RWPE2 (cell line): ENCODE measurements at places on chromosomes 3 and 15.

DNA sequence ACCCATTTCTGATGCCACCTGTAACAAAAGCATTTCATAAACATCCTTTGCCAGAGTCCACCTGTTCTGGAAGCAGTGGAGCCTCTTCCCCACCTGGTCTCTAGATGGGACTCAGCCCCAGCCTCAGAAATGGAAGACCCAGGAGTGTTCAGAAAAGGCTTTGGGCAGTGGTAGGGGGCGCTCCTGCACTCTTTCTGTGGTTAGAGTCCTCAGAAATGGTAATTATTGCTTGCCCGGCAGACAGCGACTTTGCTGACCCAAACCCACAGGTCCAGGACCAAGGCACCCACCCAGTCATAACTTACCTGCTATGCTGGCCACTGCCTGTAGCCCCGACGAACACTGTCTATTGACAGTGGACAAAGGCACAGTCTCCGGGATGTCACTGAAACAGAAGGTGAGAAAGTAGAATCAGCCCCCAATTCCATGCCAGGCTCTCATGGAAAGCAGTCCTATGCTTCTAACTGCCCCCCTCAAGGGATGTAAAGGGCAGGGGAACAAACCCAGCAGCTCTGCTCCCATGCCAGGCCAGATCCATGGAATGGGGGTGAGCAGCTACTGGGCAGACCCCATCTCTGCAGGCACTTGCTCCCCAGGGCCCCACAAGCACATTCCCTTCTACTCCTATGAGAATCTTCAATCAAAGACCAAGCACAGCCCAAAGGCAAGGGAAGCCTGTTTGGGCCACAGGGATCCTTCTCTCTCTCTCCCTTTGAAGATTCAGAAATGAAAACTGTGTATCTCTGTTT lies 5.1 kb downstream of the ACAA1 start:
- DNase-seq, result peak; percentile 23

GRCh38 chr15:99466701-99467337 lies 99.0 kb upstream of the MEF2A start:
- no peak for DNase-seq

- DNase-seq, result no peak
These were observed 7.7 kb downstream of the CCR5 start for GRCh38 chr3:46378426-46378942.

- DNase-seq, result no peak
These were observed 91.5 kb downstream of the ITPR1 start for GRCh38 chr3:4584456-4585249.

DNA sequence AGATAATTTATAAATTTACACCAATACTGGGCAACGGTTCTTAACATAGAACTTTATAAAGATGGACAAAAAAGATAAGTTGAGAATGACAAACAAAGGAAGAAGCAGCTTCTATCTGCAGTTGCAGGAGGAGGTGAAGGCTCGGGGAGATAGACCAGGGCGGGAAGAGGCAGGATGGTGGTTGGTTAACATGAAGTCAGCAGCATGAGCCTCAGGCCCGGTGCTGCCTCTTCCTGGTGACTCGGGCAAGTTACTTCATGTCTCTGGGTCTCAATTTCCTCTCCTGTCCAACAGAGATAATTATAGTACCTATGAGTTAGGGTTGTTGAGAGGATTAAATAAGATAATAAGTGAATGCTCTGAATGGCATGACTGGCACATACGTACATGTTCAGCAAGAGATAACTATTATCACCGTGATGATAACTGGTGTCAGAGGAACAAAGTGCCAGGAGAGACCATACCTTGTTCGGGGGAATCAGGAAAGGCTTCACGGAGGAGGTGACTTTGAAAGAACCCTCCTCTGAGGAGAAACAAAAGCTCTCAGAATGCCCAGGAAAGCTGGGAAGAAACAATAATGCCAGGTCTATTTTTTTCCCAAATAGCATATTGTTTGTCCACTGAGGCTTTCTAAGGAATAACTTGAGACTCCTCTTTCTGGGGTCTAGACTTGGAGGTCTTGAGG lies 4.4 kb downstream of the PAK6 start:
- no peak for DNase-seq

GRCh38 chr3:33211444-33211843 lies 7.2 kb downstream of the SUSD5 start:
- DNase-seq, result no peak

GRCh38 chr15:49747340-49747739 lies 126.5 kb downstream of the DTWD1 start:
- no peak for DNase-seq

- no peak for DNase-seq
These were observed 96.4 kb downstream of the NAALADL2 start for GRCh38 chr3:174955513-174956016.

DNA sequence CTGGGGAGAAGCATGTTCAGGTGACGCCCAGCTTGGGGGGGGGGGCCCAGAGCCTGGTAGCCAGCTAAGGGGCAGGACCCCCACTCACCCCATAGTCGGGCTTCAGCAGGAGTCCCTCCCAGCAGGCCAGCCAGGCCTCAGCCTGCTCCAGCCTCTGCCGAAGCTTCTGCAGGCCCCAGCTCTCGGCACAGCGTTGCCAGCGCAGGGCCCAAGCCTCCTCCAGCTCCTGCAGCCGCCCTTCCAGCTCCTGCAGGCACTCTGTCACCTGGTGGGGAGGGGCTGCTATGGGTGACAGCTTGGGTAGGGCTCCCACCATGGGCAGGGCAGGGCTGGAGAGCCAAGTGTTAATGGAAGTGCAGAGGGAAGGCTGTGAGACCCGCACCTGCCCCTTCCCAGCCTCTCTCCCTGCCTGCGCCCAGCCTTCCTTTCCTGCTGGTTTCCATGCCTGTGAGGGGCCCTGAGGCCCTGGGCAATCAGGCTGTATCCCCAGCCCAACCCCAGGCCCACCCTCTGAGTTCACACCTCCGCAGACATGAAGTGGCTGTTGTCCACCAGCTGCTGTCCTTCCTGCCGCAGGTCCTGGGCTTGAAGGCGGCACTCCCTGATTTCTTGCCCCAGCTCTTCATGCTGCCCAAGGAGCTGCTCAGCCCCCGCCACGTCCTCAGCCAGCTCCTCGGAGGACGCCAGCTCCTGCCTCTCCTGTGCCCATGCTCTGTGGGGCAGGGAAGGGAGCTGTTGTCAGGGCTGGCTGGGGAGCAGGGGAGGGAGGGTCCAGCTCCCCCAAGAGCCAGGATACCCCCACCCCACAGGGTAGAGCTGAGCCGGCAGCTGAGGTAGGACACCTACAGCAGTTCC lies 14.3 kb downstream of the PLA2G4B start:
- no peak for DNase-seq

DNA sequence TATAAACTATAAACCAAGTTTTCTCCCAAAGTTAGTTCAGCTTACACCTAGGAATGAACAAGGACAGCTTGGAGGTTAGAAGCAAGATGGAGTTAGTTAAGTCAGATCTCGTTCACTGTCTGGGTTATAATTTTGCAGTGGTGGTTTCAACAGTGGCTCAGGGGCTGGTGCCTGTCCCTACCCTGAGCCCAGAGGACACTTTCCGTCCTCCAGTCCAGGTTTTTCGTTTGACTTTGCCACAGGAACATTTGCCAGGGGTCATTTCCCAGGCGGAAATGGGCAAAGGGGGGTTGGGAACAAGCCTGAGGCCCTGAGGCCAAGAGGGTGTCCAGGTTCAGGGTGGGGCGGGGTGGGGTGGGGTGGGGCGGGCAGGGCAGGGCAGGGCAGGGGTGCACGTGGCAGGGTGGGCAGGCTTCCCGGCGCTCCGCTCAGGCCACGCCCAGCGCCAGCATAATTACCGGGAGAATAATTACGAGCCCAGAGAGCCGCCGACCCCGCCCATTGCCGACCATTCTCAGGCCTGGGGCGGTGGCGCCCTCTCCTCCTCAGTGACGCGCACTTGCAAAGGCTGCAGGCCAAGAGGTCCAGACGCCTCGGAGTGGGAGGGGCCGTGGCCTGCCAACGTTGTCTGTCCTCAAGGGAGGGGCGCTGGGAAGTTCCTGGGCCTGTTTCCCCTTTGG lies 70.4 kb downstream of the KLF13 start:
- DNase-seq, result peak; percentile 97

- DNase-seq, result peak; percentile 44
These were observed 2.1 kb upstream of the ITGA11 start for GRCh38 chr15:68434021-68434420.

DNA sequence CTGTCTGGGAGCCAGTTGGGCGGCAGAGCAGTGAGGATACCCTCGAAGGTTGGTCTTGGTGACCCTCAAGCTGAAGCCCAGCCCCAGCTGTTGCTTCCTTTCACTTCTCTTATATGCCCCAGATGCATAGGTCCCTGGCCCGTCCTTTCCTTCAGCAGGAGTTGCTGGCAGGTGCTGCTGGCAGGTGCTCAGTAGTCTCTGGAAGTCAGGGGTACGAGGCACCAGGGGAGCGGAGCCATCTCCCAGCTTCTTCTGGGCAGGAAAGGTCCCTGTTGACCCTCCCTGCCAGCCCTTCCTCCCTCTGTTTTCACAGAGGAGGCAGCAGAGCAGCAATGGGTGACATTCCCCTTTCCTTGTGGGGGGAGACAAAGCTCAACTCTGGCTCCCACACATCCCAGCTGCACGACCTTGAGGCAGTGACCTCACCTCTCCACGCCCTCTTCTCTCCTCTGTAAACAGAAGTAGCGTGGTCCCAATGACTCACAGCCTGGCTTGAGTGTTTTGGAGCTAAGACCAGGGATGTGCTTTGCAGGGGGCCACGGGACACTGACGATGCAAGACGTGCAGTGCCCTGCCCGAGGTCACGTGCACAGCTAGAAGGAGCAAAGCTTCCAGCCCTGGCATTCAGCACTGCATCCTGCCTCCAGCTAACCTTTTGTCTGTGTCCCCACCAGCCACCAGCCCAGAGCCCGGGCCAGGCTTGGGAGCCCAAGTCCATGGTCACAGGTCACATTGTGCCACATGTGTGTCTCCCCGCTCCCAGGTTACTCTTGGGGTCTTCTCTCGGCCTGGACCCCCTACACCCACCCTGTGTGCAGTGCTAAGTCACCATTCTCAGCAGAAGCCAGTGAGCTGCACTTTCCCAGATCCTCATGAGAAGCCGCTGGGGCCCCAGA lies 49.7 kb downstream of the SLC6A6 start:
- no peak for DNase-seq

- no peak for DNase-seq
These were observed 87.4 kb downstream of the FNDC3B start for GRCh38 chr3:172126741-172127140.

GRCh38 chr3:65173841-65174240 lies 486.0 kb upstream of the ADAMTS9 start:
- no peak for DNase-seq

DNA sequence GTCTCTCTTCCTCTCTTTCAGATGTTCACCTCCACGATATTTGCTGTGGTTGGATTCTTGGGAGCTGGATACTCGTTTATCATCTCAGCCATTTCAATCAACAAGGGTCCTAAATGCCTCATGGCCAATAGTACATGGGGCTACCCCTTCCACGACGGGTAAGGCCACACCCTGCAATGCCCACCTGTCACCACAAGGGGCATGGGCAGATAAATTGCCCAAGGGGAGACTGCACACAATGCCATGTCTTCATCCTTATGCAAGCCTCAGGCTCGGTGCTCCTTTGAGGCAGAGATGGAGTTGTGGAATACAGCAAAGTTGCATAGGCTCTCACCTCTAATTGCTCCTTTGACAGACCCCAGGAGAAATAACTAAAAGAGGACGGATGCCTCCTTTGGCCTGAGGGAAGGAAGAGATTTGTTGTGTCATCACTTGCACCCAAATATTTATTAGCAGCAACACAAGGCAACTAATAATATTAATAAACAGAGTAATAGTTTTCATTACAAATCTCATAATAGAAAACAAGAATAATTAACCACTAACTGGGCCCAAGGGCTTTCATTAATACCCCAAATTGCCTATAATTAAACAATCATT lies 13.2 kb downstream of the TM4SF4 start:
- no peak for DNase-seq

- no peak for DNase-seq
These were observed 72.0 kb upstream of the RASGRP1 start for GRCh38 chr15:38636597-38636996.

DNA sequence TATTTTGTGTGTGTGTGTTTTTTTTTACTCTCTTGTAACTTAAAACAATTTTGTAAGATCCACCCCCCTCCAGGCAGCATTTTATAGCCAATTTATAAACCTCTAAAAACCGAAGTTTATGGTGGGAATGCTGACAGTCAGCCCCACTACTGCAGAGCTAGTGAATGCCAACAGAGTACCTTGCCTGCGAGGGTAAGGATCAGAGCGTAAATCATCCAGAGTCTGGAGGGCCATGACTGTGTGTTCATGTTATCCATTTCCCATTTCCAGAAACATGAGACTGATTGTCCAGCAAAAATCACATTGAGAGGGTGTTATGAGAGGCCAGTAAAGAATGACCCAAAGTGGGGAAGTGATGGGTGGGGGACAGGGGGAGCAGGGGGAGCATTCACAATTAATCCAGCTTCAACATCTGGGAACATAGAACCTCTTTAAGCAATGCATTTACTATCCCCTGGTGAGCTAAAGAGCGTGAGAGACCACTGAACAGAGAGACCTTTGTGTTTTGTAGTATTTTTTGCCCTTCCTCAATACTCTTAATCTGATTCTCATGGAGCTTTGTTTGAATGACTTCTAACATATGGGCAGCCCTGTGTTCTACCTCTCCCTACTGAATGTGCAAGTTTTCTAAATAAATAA lies 464.5 kb downstream of the RBMS3 start:
- DNase-seq, result no peak

GRCh38 chr15:60128000-60128376 lies 123.9 kb downstream of the FOXB1 start:
- DNase-seq, result no peak

DNA sequence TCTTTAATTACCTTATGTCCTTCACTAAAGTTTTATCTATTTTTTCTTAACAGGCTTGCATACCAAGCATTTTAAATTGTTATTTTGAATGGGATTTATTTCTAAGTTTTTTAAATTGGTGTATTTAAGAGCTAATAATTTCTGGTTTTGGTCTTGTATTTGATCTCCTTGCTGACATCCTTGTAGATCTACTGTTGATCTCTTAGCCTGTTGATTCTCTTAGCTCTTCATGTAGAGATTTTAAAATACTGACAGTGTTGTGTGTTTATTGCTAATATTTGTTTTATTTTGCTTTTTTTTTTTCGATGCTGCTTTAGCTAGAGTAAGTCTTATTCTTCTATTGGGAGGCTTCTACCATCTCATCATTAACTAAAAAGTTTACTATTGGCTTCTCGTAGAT lies 65.5 kb downstream of the PLCL2 start:
- DNase-seq, result no peak

DNA sequence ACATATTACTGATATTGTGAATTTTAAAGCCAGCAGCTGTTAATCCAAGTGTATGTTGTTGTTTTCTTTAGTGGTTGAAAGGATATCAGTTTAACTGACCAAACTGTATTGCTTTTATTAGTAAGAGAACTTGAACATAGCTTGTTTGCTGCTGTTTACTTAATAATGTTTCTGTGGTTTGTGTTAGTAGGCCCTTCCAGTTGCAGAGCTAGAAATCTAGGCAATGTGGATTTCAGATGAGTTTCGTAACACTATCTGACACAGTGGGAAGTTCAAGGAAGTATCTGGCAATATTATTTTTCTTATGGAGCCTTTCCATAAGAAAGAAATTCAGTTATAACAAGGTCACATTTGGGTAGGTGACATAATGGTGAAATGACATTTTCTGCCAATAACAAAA lies 18.5 kb downstream of the ZNF609 start:
- DNase-seq, result no peak

GRCh38 chr3:197598404-197598980 lies 42.7 kb upstream of the BDH1 start:
- no peak for DNase-seq

- DNase-seq, result no peak
These were observed 32.0 kb downstream of the PIK3CA start for GRCh38 chr3:179179979-179180759.

- DNase-seq, result no peak
These were observed 101.6 kb downstream of the ERC2 start for GRCh38 chr3:56366641-56367162.
